ENCODE measurements at places on chromosomes 5 and 9.

- DNase-seq, result no peak
These were observed 24.6 kb upstream of the ADRB2 start for GRCh38 chr5:148801682-148802276.

DNA sequence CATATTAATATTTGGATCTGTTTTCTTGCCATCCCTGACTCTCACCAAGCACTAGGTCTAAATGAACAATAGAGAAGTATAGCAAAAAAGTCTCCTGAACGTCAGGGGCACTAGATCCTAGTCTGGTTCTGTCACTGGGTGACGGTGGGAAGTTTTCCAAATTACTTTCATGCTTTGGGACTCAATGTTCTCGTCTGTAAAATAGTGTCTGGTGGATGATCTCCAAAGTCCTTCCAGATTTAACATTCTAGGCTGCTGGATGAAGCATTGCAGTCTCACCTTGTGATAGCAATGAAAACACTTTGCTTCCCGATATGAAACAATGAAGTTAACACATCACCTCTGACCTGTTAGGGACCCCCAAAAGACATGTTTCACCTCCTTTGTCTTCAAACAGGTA, 199.3 kb downstream of the SEC61B start:
- no peak for DNase-seq

DNA sequence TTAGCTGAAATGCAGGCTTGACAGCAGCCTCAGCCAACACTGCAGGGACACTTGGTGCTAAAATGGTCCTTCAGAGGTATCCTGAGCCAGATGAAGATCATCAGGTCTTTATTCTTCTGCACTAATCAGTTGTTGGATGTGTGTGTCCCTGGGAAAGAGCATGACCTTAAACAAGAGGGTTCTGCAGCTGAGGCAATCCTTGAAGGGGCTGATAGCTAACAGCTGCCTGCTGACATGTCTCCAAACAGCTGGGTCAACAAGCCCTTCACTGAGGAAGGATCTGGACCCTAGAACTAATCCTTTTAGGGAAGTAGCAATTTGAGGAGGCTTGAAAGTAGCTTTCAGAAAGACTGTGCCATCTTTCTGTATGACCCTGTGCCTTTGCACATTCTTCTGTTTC, 376.3 kb upstream of the ACTBL2 start:
- DNase-seq, result no peak

- DNase-seq, result no peak
These were observed 188.0 kb downstream of the CARTPT start for GRCh38 chr5:71907001-71907588.

DNA sequence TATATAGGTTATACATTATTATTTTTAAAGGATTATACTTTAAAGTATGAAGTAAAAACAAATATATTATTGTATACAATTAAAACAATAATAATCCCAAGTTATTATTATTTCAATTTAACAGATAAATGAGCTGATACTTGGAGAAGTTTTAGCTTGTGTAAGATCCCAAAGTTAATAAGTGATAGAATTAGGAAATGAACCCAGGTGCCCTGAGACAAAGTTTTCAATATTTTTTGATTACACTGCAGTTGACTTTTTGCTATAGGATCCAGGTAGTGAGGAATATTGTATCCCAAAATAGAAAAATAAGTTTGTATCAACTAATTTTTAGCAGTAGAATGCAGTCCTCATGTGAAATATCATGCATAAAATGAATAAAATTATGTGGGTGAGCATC, 543.2 kb upstream of the ZNF608 start:
- DNase-seq, result no peak

DNA sequence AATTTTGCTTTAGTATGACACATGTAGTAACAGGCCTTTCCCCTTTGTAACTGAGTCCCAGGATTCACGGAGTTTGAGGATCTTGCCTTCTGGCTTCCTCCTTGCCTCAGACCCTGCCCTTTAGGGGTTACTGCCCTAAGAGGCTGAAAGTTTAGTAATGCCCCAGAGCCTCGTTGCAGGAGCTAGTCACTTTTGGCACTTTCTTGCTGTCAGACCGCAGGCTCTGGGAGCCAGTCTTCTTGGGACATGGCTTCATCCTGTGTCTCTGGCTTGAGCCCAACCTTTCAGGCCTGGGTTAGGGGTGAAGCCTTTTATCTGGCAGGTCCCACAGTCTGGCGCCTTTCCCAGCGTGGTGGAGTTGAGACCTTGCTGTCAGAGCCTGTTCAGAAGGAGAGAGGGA, 185.6 kb upstream of the DMRT1 start:
- DNase-seq, result no peak

- no peak for DNase-seq
These were observed 22.1 kb upstream of the STXBP1 start for GRCh38 chr9:127589955-127590370.

DNA sequence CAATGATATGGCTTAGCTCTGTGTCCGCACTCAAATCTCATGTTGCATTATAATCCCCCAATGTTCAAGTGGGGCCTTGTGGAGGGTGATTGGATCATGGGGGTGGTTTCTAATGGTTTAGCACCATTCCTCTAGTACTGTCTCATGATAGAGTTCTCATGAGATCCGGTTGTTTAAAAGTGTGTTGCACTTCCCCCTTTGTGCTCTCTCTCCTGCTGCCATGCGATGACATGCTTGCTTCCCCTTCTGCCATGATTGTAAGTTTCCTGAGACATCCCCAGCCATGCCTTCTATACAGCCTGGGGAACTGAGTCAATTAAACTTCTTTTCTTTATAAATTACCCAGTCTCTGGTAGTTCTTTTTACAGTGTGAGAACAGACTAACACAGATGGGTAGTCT, 427.1 kb downstream of the CHSY3 start:
- no peak for DNase-seq

DNA sequence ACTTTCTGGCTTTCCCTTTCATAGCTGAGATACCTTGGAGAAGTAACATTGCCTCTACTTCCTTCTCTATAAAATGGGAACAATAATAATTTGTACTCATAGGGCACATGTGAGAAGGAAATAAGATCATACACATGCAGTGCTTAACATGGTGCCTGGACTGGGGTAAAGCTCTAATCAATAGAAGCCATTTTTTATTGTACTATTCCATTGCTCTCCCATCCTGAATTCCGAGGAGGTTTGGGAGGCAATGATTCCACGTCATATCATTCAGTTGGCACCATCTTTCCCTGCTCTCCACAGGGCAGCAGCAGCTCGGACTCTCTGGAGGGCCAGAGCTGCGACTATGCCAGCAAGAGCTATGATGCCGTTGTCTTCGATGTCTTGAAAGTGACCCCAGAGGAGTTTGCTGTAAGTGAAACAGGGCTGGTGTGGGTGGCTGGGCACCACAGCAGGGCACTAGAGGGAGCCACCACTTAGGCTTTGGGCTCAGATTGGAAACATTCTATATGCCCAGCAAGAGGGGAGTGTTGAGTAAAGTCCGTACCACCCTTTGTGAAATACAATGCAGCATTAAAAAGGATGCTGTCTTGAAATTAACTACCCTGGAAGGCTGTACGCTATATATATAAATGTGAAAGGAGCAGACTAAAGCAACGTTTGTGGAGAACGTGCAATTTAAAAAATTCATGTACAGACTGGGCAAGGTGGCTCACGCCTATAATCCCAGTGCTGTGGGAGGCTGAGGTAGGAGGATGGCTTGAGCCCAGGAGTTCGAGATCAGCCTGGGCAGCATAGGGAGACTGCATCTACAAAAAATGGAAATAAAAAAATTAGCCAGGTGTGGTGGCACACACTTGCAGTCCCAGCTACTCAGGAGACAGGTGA, 51.2 kb downstream of the RALGPS1 start:
- no peak for DNase-seq

DNA sequence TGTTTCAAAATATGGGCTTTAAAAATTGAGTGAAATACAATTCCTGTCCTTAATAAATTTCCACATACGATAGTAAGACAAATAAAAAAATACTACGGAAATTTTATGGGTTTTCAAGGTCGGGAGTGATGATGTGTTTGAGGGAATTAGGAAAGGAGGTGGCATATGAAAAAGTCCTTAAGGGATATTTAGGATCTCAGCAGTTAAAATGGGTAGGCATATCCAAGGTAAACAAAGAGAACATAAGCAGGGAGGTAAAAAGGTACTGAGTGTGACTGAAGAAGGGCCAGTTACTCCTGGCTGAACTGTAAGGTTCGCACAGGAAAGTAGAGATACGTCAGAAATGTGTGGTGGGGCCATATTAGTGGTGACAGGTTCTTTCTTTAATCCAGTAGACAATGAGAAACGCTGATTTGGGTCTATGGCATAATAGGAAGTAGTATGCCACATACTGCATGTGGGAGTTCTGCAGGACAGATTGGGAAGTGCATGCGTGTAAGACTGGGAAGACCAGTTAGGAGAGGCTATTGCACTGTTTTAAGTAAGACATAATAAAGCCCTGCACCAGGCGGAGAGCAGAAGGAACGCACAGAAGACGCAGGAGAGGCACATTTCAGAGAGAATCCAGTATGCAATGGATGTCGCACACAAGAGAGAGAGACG, 937 bp upstream of the HMGCR start:
- no peak for DNase-seq

GRCh38 chr9:37840560-37841194, 40.1 kb downstream of the DCAF10 start:
- no peak for DNase-seq

- DNase-seq, result no peak
These were observed 146.1 kb downstream of the TMEM167A start for GRCh38 chr5:82931110-82931509.

DNA sequence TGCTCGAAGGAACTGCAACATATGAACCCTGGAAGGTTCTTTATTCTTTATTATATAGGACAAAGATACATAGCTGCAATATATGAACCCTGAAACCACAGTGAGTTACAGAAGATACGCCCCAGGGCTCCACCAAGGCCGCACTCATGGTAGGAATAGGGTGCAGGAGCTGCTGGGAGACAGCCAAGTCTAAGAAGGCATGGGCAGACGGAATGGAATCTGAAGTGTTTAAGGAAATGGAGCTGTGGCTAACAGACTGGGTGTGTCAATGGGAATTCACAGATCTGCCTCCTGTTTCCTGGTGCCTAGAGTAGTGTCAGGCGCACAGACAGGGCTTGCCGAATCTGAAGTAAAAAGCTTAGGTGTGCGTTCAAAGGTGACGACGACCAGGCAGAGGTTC, 286.4 kb downstream of the DENND1A start:
- DNase-seq, result no peak

DNA sequence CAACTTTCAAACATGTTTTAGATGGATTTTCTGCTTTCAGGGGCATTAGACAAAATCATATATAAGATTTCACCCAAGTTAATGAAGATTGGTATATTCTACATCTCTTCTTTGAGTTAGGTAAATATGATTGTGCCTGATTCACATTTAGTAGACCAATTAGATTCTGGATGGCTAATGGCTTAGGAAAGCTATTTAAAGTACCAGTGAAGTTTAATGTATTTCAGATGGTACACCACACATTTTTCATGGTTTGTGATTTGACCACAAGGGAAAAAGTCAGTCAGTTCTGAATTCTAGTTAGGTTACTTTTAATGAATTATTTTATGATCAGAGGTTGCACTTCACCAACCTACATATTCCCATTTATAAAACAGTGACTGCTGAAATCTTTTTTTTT, 409.7 kb downstream of the ADGRV1 start:
- no peak for DNase-seq

- DNase-seq, result no peak
These were observed 375.1 kb downstream of the TMEM167A start for GRCh38 chr5:82702046-82702445.

GRCh38 chr5:20678386-20678785, 690.4 kb upstream of the CDH18 start:
- DNase-seq, result no peak

Data from activated CD4-positive, alpha-beta T cell treated with anti-CD3 and anti-CD28 coated beads, Interleukin-2, amount 50 U/mL, for 24 hours (primary cell).